ENCODE measurements at places on chromosomes 6 and 20.

DNA sequence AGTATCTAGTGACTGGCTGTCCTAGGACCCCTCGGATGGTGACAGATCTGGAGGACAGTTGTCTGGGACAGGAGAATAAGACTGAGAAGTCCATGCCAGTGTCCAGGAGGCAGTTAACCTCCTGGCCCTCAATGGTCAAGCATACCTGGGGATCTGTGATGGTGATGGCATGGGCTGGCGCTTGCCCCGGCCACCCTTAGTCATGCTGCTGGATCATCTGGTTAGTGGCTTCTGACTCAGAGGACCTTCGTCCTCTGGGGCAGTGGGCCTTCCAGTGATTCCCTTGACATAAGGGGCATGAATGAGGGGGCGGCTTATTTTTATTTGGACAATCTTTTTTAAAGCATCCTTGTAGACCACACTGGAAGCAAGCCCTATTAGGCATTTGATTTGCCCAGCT is 24.0 kb upstream of the SF3B5 start:
- no peak for DNase-seq

- DNase-seq = no peak
Observed at GRCh38 chr6:41884957-41885356, 10.2 kb downstream of the USP49 start.

DNA sequence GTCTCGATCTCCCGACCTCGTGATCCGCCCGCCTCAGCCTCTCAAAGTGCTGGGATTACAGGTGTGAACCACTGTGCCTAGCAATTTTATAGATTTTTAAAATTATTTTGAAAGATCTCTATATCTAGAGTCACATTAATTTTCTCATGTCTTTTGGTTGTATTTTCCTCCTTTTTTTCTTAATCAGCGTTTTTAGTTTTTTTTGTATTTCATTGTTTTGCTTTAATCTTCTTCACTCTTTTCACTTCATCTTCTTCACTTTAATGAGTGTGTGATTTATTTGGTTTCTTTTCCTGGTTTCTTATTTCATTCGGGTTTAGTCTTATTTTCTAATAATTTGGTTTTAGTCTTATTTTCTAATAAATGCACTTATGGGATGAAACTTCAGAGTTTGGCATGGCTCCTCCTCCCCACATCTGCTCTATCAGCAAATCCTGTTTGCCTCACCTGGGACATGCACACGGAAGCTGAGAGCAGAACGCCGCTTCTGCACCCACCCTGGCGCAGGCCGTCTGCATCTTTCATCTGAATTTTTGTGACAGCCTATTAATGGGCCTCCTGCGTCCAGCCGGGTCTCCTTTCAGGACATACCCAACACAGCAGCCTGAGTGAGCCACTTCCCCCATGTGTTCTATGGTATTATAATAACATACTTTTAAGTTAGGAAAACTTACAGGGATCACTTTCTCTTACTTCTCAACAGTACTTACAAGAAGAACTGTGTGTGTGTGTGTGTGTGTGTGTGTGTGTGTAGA is 35.5 kb downstream of the DTD1 start:
- no peak for DNase-seq

GRCh38 chr6:134662077-134662700 is 287.7 kb downstream of the ALDH8A1 start:
- DNase-seq = no peak

DNA sequence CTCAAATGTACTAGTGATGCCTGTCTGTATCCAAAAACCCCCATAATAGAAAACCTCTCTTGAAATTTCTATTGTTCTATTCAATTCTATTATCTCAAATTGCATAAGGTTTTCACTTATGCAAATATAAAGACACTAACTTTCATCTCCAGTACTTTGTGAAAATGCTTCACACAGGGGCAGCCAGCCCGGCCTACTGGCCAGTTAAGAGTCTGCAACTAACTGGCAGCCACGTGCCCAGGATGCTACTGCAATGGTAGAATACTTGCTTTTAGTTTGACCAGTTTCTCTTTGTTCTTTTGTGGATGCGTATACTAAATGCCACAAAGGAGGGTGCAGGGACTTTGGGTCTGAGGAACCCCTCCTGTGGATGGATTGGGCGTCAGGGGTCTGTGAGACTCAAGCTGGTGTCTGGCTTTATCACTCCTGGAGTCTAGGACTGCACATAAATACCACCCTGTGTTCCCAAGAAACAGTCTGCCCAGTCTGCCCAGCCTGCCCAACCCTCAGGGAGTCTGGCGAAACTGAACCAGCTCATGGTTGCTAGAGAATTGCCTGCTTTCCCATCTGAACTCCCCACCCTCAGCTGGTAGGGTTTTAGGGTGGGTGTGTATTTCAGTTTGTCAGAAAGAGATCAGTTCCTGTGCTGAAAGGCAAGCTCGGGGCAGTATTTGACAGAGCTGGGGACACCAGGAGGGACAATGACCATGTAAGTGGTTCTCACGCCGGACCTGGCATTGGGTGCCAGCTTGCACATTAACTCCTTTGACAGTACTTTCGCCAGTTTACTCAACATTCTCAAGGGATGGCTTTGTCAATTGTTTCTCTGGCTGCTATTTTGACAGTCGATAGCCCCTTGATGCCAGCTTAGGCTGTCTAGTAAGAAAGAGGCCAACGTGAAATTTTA is 558.2 kb upstream of the JAG1 start:
- DNase-seq = no peak

- DNase-seq = no peak
Observed at GRCh38 chr6:159169557-159170332, 545 bp downstream of the FNDC1 start.

All from large intestine (tissue), 12 donors.